ENCODE measurements at places on chromosomes 5 and 9. TPM values are rescaled to one million over a fixed set of nuclear protein-coding genes. Genes with fewer than 3 reads are reported as not detected.

- no peak for DNase-seq
Measured at GRCh38 chr9:93471124-93471523, 17.7 kb upstream of the FAM120AOS start.

DNA sequence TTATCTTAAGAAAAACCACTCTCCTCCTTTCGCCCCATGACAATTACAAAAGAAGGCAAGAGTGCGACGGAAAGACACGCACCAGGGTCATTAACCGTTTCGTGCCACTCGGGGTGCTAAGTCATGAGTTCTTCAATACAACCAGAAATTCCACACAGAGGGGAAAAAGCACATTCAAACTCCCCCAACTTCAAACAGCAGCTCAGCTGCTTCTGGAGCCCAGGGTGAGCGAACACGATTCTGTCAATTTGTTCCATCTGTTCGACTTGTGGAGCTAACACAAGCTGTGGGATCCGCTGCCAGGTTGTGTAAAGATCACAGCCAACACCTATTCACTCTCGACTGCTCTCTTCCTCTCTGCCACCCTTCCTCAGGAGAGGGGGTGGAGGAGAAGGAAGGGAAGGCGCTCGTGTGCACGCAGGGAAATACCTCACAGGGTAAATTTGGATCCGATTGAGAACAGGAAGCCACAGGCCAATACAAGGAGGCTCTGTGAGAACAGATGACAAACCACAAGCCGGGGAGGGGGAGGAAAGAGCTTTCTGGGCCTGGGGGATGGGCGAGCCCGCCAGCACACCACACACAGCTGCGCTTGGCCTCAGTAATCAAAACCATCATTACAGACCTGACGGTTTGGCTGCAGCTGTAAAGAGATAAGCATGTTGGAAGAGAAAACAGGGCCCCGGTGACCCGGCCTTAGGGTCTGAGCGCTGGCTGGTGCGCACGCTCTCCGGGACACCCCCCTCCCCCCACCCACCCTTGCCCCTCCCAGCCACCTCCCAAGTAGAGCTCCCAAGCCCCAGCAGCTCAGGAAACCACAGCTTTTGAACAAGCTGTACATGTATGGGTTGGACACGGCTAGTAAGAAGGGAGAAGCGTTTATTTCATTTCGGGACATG lies 54.3 kb downstream of the PTCH1 start:
- peak; percentile 83 for DNase-seq

CCDC192 gene
- not detected for polyA plus RNA-seq

- DNase-seq = no peak
Measured at GRCh38 chr9:110919609-110920008, 118.7 kb downstream of the LPAR1 start.

DNA sequence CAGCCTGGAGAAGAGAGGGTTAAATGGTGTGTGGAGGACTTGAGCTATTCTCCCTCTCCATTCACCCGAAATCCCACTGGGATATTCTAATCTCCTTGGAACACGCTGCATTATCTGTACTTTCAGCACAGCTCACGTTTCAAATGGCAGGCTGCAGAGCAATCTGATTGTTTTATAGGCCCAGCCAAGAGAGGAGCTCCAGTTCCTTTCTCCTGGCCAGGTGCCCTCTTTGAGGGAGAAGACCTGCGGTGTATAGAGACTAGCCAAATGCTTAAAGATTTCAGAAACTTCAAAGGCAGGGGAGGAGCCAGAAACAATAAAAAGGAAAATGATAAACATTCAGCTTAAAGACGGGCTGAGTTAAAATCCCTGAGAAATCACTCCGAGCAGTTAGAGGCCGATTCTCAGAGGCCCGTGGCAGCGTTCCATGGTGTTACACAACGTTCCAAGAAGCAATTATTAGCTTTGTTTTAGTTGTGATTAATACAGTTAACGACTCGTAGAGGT lies 564.0 kb upstream of the KLF4 start:
- no peak for DNase-seq

WDR38 gene
- polyA plus RNA-seq = not detected

All from immature natural killer cell (primary cell).